ENCODE measurements at places on chromosomes 2 and 18. TPM values are rescaled to one million over a fixed set of nuclear protein-coding genes. Genes with fewer than 3 reads are reported as not detected.

Gene FAM228A
- not detected for total RNA-seq

Gene CD302
- total RNA-seq: 2.3 TPM

Gene CACNB4
- 0.15 TPM for total RNA-seq

Gene FAM98A
- 99.8 TPM for total RNA-seq

Gene EML6
- 1.2 TPM for total RNA-seq

Gene ANKRD62
- not detected for total RNA-seq

Gene ASPRV1
- total RNA-seq: 0.37 TPM

Gene RGPD3
- 0.13 TPM for total RNA-seq

Gene SYT4
- total RNA-seq: not detected

Gene CYP27A1
- total RNA-seq: 0.32 TPM

Gene RNF144A
- 10.0 TPM for total RNA-seq

Gene TEX44
- total RNA-seq: not detected

Gene NYAP2
- total RNA-seq: not detected

Gene CCDC148
- total RNA-seq: 1.1 TPM

Gene ST8SIA3
- total RNA-seq: not detected

Gene GALR1
- not detected for total RNA-seq

Gene FBXO15
- total RNA-seq: 0.29 TPM

Gene ANKRD30B
- not detected for total RNA-seq

Gene GPR35
- total RNA-seq: 0.65 TPM

Gene EPB41L3
- 0.18 TPM for total RNA-seq

All from A549 treated with GW870086 at 1 μM for 4 hours (cell line).